ENCODE measurements at places on chromosomes 11 and 22.

GRCh38 chr11:19803506-19803998 lies 90.9 kb downstream of the NAV2 start:
- no peak for DNase-seq

GRCh38 chr11:130737866-130738431 lies 178.3 kb downstream of the SNX19 start:
- DNase-seq: no peak

- DNase-seq: no peak
Measured at GRCh38 chr11:45398325-45398724, 112.2 kb upstream of the SYT13 start.

- no peak for DNase-seq
Measured at GRCh38 chr22:25023879-25024278, 71.4 kb downstream of the KIAA1671 start.

DNA sequence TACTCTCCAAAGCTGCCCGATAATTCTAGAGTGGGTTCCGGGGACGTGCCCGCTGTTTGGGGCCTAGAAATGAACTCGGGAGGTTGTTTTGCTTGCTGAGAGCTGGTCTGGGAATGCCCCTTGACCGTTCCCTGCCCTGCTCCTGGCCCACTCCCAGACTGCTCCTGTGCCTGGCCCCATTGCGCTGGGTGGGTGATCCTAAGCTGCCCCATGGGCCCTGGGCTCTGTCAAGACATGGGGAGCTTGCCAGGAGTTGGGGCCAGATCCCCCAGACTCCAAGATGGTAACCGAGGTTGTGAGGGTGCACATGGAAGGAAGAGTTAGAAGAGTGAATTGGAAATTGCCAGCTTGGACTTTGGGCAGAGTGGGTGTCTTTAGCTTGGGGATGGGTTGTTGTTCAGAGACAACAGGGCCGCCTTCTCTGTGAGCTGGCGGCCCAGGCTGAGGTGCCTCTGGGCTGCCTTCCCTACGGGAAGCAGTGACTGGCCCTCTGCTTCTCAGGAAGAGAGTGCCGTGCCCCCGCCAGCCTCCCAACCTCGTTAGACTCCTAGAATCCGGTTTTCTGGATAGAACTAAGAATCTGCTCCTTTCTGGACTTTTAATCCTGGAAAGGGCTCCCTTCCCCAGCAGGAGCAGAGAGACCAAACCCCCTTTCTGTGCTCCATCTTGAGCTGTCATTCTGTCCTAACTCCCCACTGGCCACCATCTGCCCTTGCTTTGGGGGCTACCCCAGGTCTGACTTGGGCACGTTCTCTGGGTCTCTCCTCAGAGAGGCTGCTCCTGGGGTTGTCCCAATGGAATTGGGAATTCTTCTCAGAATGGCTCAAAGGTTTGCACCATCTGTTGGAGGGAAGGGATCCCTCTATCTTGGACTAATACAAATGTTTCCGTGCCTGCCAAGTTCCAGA lies 1.8 kb downstream of the ST3GAL4 start:
- no peak for DNase-seq

GRCh38 chr11:88447281-88447680 lies 109.7 kb upstream of the CTSC start:
- no peak for DNase-seq

DNA sequence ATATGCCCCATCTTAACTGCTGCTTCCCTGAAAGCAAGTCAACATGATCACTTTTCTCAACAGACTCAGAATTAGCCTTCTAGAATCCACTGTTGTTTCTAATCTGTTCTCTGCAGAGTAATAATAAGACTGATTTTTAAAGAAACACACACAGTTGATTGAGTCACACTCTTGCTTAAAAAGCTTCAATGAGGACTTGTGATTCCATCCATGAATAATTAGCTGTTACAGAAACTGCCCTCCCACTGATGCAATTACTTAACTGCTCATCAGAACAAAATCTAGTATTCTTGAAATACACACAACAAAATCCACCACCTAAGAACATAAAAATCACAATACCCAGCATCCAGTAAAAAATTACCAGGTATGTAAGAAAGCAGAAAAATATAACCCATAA lies 100.5 kb upstream of the TIMP3 start:
- DNase-seq: no peak

DNA sequence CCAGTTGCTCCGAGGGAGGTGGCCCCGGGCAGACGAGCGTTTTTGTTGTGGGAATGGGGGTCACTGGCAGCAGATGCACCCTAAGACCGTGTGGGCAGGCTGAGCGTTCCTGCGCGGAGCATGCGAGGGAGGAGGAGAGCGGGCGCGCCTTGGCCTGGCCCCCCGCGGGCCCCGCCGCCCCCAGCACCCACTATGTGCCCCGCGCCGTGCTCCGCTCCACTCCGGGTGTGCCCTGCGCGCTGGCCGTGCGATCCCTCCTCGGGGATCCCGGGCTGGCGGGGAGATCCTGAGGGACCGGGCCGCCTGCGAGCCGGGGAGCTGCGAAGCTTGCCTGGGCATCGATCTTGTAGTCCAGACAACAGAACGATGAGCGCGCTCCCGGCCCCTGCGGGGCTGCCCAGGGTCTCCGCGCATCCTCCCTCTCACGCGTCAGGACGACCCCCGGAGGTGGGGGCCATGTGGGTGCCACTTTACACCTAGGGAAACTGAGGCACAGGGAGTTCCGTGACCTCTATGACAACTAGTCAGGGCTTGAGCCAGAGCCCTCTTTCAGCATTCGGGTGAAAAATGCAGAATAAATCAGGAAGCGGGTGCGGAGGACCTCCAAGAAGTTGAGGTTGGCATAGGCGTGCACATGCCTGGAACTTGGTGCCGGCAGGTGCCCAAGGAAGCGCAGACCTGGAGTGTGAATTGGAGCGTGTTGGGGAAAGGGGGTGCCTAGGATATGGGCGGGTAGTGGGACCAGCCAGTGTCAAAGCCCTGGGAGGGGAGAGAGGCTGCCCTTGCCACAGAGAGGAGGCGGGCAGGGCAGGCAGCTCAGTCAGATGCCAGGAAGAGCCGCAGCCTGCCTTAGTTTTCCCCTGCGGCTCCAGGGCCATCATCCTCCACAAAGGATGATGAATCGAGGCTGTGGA lies 1.3 kb upstream of the KMT5B start:
- no peak for DNase-seq

DNA sequence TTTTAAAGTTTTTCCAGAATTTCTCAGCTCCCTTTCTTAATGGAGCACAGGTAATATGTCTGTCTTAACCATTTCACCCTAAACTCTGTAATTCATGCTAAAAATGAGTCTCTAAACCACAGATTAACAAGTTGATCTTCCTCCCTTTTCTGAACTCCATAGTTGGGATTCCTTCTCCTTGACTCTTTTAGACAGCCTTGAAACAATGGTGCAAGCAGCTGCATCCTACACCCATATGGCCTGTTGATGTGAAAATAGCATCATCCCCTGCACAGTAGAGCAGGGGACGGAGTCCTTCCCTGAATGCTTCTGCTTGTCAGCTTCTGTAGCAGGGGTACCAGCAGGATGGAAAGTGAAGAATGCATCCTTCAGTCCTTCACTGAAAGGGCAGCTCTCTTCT lies 192.8 kb upstream of the SORL1-AS1 start:
- DNase-seq: no peak

DNA sequence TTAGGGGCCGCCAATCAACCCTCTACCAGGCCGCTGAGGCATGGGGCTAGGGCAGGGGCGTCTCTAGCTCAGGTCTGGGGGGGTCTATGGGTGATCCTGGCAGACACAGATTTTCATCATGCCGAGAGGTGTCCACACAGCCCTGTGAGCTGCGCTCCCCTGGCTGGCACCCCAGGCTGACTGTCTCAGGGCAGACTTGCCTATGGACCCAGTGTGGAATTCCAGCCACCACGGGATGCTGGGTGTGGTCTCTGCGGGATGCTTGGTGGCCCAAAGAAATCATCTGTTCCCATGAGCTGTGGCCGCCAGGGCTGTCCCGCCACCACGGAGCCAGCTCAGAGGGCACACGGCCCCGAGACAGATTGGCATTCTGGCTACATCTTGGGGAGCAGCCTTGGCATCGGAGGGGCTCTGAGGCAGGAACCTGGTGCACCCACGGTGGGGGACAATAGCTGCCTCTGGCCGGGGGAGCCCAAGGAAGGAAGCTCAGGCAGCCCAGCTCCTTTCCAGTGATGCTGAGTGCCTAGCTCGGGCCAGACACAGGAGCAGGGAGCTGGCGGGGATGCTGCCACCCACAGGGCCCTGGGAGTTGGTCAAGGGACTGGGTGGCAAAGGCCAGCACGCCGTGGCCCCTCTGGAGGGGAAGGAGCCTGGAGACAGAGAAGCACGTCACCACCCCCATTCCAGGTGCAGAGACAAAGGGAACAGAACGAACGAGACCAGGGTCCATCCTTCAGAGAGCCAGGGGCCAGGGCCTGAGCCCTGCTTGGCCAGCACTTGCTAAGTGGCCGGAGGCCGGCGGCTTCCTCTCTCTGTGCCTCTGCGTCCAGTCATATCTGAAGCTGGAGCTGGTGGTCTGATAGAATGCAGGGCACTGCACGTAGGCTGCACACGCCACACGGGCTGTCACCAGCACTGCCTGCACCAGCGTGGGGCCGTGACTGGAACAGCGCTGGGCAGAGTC lies 64.4 kb upstream of the FGF3 start:
- DNase-seq: no peak

DNA sequence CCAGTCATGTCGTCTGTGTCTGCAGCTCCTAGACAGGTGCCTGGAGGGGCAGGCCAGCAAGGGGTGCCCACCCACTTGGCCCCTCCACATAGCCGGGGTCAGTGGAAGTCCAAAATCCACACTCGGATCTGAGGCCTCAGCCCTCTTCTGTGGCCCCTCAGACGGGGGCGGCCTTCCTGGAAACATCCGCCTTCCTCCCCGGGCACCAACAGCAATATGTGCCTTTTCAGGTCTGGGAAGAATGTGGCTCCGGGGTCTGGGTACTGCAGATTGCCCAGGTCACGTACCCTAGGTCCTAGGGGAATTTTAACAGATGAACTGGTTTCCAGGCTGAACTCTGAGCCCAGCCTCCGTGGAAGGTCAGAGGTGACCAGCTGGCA lies 208.6 kb downstream of the CTTN start:
- DNase-seq: no peak
